Adrenal gland (tissue), 19 donors: ENCODE measurements at places on chromosomes 11 and 22. TPM values are rescaled to one million over a fixed set of nuclear protein-coding genes. Genes with fewer than 3 reads are reported as not detected.

GRCh38 chr11:62599901-62600300 lies 1.8 kb downstream of the MTA2 start:
- H3K27ac ChIP-seq = peak overlapping the region; percentile 86
- peaks cover 34% of the 10 kb centered on the region for H3K4me1 ChIP-seq
- H3K27me3 ChIP-seq = no peaks in the 10 kb centered on the region
- no peak overlapping the region for H3K4me3 ChIP-seq
- H3K36me3 ChIP-seq = no peaks in the 10 kb centered on the region
- DNase-seq = no peak

GRCh38 chr11:92911478-92911877 lies 58.0 kb upstream of the MTNR1B start:
- H3K4me3 ChIP-seq = no peak overlapping the region
- H3K27ac ChIP-seq = no peak overlapping the region
- DNase-seq = no peak
- no peaks in the 10 kb centered on the region for H3K27me3 ChIP-seq

Gene KRTAP5-8
- not detected for total RNA-seq

- H3K4me3 ChIP-seq = no peak overlapping the region
- no peaks in the 10 kb centered on the region for H3K36me3 ChIP-seq
- no peaks in the 10 kb centered on the region for H3K27me3 ChIP-seq
- peaks cover 8% of the 10 kb centered on the region for H3K4me1 ChIP-seq
These were observed 40.5 kb downstream of the GRAMD4 start for GRCh38 chr22:46660604-46661201.
